ENCODE measurements at places on chromosomes 2 and 18. TPM values are rescaled to one million over a fixed set of nuclear protein-coding genes. Genes with fewer than 3 reads are reported as not detected.

The AFF3 gene
- 2.1 TPM for polyA plus RNA-seq

The CKAP2L gene
- polyA plus RNA-seq = 1.1 TPM

The SERPINB3 gene
- 0.61 TPM for polyA plus RNA-seq

The STK39 gene
- 18.3 TPM for polyA plus RNA-seq

The C2orf72 gene
- polyA plus RNA-seq = 3.3 TPM

The KYNU gene
- polyA plus RNA-seq = 3.9 TPM

The GDF7 gene
- not detected for polyA plus RNA-seq

The DCC gene
- polyA plus RNA-seq = not detected

The ADGRF3 gene
- polyA plus RNA-seq = 0.05 TPM

The AKAIN1 gene
- polyA plus RNA-seq = not detected

The SLC9A4 gene
- polyA plus RNA-seq = 18.0 TPM

The RANBP2 gene
- polyA plus RNA-seq = 9.6 TPM

The FOXI3 gene
- polyA plus RNA-seq = not detected

The SLC9A2 gene
- polyA plus RNA-seq = 2.4 TPM

The GCG gene
- polyA plus RNA-seq = 0.83 TPM

The MEP1B gene
- polyA plus RNA-seq = not detected
